MCF 10A (cell line): ENCODE measurements at places on chromosomes 7 and 10. TPM values are rescaled to one million over a fixed set of nuclear protein-coding genes. Genes with fewer than 3 reads are reported as not detected.

- DNase-seq = peak; percentile 58
Measured at GRCh38 chr10:20274571-20274970, 458.3 kb downstream of the PLXDC2 start.

DNA sequence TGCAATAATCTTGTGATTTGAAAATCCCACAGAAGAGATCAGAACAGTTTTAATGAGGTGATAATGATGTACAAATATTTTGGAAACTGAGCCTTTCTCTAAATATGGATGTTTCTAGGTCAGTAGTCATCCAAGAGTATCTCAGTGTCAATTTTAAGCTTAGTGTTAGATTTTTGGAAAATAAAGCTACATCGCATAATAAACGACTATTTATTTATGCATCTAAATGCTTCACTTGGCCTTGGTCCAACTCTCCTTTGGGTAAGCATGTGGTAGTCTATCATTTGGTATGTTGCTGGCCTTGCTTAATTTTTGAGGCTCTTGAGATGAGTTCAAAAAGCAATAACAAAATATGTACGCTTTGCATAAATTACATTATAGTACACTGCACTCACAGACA lies 5.4 kb upstream of the PPP1R9A start:
- DNase-seq = no peak

GRCh38 chr7:1117321-1117928 lies 29.5 kb downstream of the GPER1 start:
- DNase-seq = no peak

DNA sequence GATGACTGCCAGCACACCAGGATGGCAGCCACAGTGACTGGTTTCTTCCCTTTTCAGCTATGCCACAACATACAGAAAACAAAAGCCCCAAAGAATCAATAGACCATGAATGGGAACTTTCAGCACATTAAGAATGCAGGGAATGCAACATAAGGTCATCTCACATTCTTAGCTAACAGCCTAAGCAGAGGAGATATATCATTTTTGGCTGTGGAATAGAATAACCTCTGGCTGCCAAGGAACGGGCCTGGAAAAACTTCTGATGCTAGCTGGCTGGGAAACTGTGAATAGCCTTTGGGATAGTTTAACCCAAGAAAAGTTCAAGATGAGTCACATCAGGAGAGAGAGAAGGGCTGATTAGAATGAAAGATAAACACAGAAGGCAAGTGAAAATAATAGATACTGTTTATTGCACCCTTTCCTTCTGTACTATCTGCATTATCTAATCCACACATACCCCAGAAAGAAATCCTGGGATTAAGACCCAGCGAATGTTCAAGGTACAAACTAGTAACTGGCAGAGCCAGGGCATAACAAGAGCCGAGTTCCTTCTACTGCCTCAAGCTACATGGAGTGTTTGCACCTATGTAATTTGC lies 169.2 kb downstream of the SEMA3A start:
- peak; percentile 59 for DNase-seq

GRCh38 chr10:25169740-25170139 lies 5.1 kb upstream of the GPR158 start:
- DNase-seq = no peak

CCDC71L gene
- 11.4 and 13.0 TPM in 2 replicates for total RNA-seq

THSD7A gene
- total RNA-seq = not detected in 2 replicates

DNA sequence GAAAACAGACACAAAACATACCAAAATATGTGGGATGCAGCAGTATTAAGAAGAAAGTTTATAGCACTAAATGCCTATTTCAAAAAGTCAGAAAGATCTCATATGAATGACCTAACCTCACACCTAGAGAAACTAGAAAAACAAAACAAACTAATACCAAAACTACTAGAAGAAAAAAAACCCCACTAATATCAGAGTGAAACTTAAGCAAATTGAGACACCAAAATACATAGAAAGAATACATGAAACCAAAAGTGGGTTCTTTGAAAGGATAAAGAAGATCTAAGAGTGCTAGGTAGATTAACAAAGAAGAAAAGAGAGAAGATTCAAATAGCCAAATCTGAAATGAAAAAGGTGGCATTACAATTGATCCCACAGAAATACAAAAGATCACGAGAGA lies 494.1 kb downstream of the SH2D4B start:
- no peak for DNase-seq

GRCh38 chr10:95547791-95548435 lies 13.3 kb downstream of the SORBS1 start:
- no peak for DNase-seq

CAMK1D gene
- total RNA-seq = 1.7 and 3.3 TPM in 2 replicates

GRCh38 chr7:24769851-24770250 lies 12.6 kb upstream of the GSDME start:
- DNase-seq = no peak

DNA sequence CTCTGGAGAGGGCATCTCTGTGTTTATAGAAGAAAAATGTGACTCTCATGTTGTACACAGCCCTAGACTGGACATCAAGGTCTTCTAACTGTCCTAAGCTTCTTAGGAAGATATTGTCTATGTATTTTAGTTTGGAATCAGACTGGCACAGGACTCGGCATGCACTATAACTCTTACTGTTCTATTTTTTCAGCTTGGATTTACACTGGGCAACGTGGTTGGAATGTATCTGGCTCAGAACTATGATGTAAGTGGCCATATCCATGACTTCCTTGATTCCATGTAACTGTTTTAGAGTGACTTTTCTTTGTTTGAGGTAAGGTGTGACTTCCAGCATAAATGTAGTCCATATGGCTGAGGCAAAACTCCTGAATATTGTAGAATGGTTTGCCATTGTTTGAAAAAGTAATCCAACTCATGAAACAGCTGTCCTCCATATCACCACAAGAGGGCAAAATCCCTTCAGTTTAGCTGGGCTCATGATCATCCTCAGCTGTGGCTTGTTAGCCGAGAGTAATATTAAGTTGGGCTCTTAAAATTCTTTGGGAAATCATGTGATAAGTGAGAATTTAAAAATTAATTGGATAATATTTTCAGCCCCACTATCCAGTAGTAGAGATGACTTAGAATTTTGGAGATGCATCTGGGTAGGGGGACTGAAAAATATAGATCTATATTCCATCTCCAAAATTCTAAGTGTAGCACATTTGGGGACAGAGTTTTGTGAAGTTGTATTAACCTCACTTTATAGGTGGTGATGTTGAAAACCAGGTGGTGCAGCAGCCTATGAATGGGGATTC lies 10.4 kb downstream of the STMP1 start:
- peak; percentile 77 for DNase-seq

DENND2A gene
- 0.26 TPM in 1 of 2 replicates, not detected in the other for total RNA-seq

PARP12 gene
- 35.0 and 41.4 TPM in 2 replicates for total RNA-seq

DNA sequence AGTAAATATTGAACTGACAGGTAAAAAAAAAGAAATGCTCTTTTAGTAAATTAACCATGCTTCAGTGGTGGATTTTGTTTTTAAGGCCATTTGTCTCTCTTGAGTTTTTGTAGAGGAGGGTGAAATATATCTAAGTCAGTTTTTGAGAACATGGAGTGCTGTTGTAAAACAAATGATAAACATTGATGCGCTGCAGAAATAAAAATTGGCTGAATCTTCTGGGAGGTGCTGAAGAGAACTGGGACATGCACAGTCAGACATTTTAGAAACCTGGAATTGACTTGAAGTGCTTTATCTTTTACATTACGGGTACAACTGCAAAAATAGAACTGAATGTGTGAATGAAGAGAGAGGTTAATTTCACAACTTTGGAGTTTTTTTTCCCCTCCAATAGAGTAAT lies 203.0 kb upstream of the HDAC9 start:
- DNase-seq = no peak

- DNase-seq = peak; percentile 83
Measured at GRCh38 chr7:81618396-81619014, 151.3 kb downstream of the HGF start.

DNA sequence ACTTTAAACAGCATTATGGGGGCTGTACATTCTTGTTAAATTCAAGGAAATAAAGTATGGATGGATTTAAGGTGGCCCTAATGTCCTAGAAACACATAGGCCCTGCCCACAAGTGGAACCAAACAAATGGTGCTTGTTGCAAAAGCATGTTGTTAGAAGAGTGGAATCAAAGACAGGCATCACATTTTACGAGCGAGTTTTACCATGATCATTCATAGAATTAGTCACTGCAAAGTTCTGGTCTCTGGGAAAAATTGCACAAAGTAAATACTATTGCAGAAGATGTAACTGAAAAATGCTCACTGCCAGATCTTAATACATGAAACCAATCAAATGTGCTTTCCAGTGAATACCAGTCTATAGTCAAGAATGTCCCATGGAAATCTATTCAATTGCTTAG lies 677.1 kb downstream of the PARD3 start:
- DNase-seq = peak; percentile 48

MMP21 gene
- not detected in 2 replicates for total RNA-seq

DNA sequence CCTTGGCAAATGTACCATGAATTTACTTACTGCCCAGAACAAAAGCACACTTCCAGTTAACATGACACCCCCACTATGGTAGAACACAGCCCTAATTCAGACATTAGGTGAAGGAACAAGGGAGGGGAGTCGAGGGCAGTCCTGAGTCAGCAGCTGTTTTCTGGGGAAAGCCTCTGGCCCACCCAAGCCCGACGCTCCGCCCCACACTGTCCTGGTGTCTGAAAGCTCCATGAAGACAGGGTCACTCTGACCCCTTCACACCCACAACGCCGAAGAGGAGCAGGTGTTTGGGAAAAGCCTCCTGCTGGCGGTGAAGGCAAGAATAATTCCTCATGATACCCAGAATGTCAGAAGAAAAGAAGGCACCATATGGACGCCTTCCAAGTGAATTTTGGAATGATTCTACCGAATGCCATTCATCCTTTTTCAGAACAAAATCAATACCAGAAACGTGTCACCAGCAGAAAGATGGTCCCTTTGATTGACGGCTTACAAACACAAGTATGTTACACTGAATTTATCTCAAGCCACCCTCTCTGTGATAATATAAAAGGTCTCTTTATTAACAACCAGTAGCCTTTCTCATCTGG lies 172.1 kb downstream of the DIP2C start:
- no peak for DNase-seq

- no peak for DNase-seq
Measured at GRCh38 chr7:109094-109493, 83.3 kb upstream of the FAM20C start.

DNA sequence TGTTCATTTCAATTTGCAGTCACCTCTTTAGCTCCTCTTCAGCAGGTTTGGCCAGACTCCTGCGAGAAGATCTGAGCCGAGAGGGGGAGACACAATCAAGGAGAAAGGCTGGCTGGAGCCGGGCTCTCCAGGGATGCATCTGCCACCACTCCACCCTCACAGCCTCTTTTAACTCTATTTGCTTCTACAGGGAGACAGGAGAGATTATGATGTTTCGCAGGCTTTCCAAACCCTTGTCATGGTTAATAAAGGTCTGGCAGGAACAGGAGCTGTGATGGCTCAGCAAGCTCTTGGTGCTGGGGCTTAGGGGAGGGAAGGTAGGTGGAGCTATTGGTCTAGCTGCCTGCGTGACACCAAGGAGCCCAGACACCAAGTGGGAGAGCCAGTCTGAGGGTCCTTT lies 448.1 kb upstream of the PODXL start:
- peak; percentile 4 for DNase-seq

DNA sequence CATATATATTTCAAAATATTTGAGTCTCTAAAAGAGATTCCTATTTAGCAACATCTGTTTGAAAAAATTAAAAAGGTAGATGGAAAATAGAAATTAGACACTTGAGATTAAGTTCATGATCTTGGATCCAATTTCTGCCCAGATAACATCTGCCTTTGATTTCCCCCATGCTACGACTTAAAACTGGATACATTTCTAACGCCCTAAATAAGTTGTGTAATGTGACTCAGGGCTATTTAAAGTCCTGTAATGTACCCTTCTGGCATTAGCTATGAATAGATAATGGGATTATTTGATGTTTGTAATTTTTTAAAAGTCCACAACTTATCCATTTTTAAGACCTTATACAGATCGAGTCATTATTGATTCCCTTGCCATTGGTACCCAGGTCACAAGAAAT lies 23.4 kb downstream of the CFAP43 start:
- no peak for DNase-seq

TMEM176A gene
- total RNA-seq = not detected in 2 replicates

GRCh38 chr7:132919771-132920170 lies 162.1 kb downstream of the CHCHD3 start:
- DNase-seq = peak; percentile 7

CCT6A gene
- 208 and 222 TPM in 2 replicates for total RNA-seq

DNA sequence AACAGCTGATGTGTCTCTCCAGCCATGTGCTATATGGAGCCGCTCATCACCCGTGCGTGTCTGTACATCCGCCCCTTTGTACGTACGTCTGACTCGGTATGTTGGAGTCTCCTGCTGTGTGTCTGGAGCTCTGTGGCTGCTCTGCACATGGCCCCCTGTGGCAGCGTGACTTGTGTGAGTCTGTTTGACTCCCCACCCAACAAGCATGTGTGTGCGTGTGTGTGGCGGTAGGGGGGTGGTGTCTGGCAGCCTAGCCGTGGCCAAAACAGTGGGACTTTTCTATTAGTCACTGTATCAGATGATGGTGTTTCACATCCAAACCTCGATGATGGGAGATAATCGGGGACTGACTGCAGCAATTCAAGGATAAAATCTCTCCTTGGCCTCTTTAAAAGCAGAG lies 94.1 kb downstream of the COL13A1 start:
- no peak for DNase-seq

DNA sequence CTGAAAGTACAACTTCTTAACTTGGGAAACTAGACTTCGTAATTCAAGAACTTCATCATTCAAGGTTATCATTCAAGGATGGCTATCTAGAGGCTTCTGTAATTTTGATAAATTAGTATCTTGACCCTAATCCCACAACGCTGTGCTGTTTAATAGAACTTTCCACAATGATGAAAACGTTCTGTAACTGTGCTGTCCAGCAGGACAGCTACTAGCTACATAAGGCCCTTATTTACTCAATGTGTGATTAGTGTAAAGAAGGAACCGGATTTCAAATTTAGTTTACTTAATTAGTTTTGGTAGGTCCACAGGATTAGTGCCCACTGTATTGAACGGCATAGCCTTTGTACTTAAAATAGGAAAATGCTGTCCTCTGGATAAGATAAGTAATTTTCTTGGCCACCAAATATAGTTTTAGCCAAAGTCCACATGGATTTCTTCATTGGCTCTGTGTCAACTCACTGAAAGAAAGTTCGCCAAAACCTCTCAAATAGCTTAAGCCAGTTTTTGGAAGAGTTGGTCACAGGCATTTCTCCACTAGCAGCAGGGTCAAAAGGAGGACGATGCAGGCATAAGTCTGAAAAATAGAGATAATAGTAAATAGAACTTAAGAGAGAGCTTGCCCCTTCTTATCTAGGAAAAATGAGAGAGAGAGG lies 17.3 kb downstream of the DGKI start:
- DNase-seq = no peak

GRCh38 chr7:81926-82756 lies 110.2 kb upstream of the FAM20C start:
- DNase-seq = peak; percentile 35

NKX2-3 gene
- total RNA-seq = not detected in 2 replicates
